Tibial nerve (tissue), 4 donors: ENCODE measurements at places on chromosomes 11 and 22. TPM values are rescaled to one million over a fixed set of nuclear protein-coding genes. Genes with fewer than 3 reads are reported as not detected.

Gene DAGLA
- total RNA-seq = 5.4 TPM

Gene CHRDL2
- not detected for total RNA-seq

Gene PPP1R14B
- 187 TPM for total RNA-seq

Gene NPAT
- 16.1 TPM for total RNA-seq

Gene ANO3
- total RNA-seq = 0.59 TPM

Gene LRP4
- 24.3 TPM for total RNA-seq

Gene GRAP2
- total RNA-seq = 3.8 TPM

Gene CCDC73
- total RNA-seq = 0.21 TPM

Gene SCUBE2
- 4.2 TPM for total RNA-seq
